Thymus (tissue), 14 donors: ENCODE measurements at places on chromosomes 2 and 18. TPM values are rescaled to one million over a fixed set of nuclear protein-coding genes. Genes with fewer than 3 reads are reported as not detected.

Gene DCC
- total RNA-seq = 7.6 TPM

Gene GCG
- total RNA-seq = 1.7 TPM

Gene TNFAIP6
- 2.3 TPM for total RNA-seq

Gene SLC16A14
- total RNA-seq = 3.5 TPM

Gene DOK6
- 0.57 TPM for total RNA-seq

Gene XRCC5
- total RNA-seq = 390 TPM

Gene HOXD4
- 0.09 TPM for total RNA-seq

Gene REG3G
- 0.09 TPM for total RNA-seq

Gene NETO1
- total RNA-seq = 0.33 TPM

Gene ARHGAP25
- 32.2 TPM for total RNA-seq

Gene DPP10
- 0.14 TPM for total RNA-seq

Gene ABCA12
- total RNA-seq = 0.14 TPM

Gene ADRA2B
- total RNA-seq = 0.28 TPM

Gene PPM1G
- total RNA-seq = 68.6 TPM

Gene PIAS2
- 15.3 TPM for total RNA-seq

Gene AMER3
- total RNA-seq = under 0.01 TPM

Gene CTAGE1
- total RNA-seq = not detected

DNA sequence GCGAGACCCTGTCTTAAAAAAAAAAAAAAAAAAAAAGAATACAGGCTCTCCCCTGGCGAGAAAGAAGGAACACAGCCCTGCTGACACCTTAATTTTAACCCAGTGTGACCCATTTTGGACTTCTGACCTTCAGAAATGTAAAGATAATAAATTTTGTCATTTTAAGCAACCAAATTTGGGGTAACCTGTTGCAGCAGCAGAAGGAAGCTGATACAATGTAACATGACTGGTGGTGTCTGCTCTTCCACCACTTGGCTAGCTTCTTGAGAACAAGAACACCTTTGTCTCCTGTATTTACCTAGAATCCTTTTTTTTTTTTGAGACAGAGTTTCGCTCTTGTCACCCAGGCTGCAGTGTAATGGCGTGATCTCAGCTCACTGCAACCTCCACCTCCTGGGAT lies 6.6 kb upstream of the STK11IP start:
- DNase-seq = no peak

GRCh38 chr2:62200868-62201267 lies 5.0 kb downstream of the B3GNT2 start:
- DNase-seq = no peak

- no peak for DNase-seq
These were observed 100.1 kb downstream of the THADA start for GRCh38 chr2:43495727-43496126.

DNA sequence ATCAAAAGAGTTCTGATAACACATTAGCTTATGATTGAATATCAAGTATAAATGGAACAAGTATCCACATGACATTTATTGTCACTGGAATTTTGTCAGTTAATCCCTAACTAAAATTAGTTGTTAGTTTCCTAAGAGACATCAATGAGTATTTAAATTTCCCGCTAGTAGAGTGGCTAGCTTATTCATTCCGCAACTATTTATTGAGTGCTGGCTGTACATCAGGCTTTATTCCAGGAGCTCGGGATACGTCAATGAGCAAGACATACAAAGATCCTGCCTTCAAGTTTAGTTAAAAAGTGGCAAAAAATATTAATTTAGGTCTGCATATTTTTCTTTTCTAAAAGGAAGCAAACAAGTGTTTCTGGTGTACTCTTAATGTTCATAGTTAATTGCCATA lies 59.3 kb downstream of the PRKRA start:
- no peak for DNase-seq

- DNase-seq = no peak
These were observed 51.8 kb downstream of the PMS1 start for GRCh38 chr2:189835855-189836558.

GRCh38 chr18:5503740-5504139 lies 40.1 kb downstream of the EPB41L3 start:
- no peak for DNase-seq

DNA sequence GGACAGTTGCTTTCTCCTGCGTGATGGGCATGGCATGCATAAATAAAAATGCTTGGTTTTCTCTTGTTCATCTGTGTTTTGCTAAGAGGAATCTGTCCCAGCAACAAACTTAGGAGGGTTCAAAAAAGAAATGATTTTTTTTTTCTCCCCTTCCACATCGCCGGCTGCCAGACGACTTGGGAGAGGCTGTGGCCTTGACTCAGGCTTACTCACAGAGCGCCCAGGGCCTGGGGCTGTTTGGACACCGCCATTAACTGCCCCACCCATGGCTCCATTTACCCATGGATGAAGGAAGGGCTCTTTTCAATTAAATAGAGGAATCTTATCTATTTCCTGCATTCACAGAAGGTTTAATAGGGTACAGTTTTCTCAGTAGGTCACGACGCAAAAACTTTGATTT lies 22.3 kb upstream of the SERPINB5 start:
- DNase-seq = no peak

- no peak for DNase-seq
These were observed 843.4 kb downstream of the TMEM182 start for GRCh38 chr2:103605071-103605780.

GRCh38 chr2:24682304-24682703 lies 110.9 kb downstream of the PTRHD1 start:
- DNase-seq = no peak

DNA sequence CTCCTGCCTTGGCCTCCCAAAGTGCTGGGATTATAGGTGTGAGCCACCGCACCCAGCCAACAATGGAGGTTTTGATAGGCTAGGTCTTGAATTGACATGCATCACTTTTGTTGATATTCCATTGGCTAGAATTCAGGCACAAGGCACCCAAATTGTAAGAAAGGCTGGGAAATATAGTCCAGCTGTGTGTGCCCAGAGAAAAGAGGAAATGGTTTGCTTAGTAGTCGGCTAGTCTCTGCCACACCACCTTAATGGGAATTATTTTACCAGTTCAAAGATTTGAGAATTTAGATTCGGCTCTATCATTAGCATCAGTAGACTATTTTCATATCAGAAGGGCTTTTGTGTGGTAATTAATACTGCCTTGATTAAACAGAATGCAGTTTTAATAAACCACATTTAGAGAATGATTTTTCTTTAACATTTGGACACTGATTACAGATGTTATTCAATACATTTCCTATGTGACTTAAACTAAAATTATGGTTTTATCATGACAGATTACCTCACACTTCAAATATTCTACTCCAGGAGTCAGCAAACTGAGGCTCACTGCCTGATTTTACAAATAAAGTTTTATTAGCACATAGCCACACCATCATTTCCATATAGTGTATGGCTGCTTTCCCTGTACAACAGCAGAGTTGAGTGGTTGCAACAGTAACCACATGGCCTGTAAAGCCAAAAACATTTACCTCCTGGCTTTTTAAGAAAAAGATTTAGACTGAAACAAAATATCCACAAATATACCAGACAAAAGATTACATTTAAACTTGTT lies 27.4 kb downstream of the DBI start:
- no peak for DNase-seq

DNA sequence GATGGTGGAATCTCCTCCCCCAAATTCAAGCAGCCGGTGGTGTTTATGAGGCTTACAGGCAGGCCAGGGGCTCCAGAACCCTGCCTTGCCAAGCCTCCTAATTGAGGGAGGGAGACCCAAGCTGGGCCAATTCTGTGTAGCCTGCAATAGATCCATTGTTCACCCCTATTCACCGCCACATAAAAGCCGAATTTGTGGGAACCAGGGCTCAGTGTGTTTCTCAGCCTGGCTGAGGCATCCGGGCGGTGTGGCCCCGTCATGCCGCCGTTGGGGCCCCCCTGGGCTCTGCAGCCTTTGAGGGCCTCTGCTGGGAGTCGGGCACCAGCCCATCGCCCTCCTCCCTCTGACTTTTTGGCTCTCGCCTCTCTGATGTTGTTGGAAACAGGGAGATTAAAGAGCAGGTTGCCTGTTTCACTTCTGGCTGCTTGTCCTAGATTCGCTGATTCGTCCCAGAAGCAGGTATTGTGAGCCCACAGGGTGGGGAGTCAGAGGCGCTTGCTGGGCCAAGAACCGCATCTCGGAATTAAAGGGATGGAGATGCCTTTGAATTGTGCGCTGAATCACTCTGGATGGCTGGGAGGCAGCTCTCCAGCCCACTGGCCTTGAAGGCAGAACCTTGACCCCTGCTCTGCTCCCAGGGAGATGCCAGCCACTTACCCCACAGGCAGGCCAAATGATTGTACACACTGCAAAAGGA lies 14.7 kb upstream of the OTOS start:
- DNase-seq = no peak

DNA sequence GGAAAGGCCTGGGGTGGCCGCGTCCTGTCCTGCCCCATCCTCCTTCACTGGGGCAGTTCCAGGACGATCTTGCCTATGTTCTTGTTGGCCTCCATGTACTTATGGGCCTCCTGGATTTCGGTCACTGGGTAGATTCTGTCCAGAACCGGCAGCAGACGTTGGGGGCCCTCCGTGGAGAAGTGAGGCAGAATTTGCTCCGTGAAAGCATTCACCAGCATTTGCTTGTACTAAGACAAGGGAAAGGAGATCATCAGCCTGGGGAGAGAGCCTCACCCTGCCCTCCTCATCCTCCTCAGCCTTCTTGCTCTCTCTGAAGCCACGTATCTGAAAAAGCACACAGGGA lies 1.4 kb upstream of the SF3B6 start:
- no peak for DNase-seq

DNA sequence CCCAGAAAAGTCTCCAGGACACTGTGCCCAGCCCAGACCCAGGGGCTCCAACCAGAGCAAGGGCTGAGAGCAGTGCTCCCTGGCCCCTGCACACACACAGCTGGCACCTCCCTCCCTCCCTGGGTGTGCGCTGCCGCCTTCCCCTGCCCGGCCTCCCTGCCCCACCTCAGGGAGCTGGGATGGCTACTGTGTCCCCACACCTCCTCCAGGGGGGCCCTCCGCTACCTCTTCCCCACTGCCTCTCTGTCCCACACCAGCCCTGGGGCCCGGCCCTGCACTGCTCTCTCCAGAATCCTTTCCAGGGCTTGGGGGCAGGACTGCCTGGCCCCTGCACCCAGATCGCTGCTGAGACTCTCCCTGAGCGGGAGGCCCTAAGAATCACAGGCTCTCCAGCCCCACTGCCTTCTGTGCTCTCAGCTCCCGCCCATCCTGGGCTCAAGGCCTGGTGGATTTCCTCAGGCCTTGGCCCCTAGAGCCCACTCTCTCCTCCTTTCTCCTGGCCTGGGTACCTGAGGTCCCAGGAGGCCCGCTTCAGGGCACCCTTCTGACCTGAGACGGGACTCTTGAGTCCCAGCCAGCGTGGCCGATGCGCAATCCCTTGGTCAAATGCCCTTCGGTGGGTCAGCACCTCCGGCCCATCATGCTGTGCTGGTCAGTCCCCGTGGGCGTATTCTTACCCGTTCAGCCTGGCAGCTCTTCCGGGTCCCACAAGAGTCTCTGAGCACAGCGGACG lies 276.8 kb upstream of the HDAC4 start:
- DNase-seq = no peak

GRCh38 chr2:173750353-173750801 lies 214.8 kb downstream of the SP3 start:
- no peak for DNase-seq

DNA sequence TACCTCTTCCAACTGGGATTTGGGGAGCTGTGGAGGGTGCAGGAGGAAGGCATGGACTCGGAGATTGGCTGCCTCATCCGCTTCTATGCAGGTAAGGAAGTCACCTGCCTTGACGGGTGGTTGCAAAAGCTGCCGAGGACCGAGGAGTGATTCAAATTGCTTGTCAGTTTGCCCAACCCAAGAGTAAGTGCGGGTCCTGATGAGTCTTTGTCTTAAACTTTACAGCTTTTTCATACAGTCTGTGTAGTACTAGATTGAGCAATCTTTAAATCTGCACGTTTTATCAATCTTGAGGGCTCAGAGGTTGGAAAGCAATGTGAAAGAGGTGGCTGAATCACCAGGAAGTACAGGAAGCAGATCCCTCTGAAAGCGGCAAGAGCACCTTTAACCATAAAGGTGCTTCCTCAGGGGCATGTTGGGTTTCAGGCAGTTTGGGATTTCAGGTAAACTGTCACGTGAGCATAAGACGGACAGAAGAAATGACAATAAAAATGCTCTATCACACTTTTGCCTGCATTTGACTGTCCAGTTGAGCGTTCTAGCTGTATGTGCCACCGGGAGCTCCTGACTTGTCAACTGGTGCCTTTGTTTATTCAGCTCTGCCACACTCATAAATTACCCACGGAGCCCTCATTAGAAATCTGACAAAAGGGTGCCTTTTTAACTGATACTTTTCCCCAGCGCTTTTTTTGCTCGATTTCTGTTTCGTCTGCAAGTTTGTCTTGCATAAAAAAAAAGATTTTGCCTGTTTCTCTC lies 2.0 kb downstream of the PHLPP1 start:
- peak; percentile 58 for DNase-seq

DNA sequence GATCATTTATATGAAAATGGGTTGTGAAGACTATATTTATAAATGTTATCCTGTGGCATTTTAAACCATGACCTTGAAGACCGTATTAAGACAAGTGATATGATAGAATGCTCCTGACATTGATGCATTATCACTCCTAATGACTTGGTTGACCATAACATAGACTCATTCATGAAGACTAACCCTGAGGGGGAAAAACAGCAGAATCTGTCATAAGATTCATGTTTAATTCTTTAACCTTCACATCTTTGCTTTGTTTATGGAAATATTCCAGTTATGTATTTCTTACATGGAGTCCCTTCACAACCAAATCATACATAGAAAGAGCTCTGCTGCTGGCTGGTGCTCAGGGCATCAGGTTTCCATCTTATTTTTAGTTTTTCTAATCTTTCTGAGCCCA lies 78.4 kb downstream of the CTNNA2 start:
- DNase-seq = no peak

- no peak for DNase-seq
These were observed 240.9 kb downstream of the ICOS start for GRCh38 chr2:204177251-204177976.

DNA sequence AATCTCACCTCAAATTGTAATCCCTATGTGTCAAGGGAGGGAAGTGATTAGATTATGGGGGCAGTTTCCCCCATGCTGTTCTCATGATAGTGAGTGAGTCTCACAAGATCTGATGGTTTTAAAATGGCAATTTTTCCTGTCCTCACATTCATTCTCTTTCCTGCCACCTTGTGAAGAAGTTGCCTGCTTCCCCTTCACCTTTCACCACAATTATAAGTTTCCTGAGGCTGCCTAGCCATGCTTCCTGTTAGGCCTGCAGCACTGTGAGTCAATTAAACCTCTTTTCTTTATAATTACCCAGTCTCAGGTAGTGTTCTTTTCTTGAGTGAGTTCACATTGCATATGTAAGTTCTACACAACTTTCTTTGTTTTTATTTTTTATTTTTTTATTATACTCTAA lies 271.5 kb downstream of the EXOC6B start:
- DNase-seq = no peak

DNA sequence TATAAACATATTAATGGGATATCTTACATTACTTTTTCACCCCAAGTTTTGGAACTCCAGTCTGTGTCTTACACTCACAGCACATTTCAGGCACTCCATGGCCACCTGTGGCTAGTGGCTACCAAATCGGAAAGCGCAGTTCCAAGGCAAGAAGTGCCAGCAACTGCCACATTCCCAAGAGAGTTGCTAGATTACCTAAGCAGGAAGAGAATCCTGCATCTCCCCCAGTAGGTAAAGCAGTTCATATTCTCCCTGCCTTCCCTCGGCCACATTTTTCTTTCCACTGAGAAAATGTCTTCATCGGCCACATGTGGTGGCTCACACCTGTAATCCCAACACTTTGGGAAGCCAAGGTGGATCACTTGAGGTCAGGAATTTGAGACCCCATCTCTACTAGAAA lies 62.8 kb downstream of the MEX3C start:
- DNase-seq = no peak

GRCh38 chr2:8276026-8276425 lies 405.8 kb upstream of the ID2 start:
- DNase-seq = no peak

GRCh38 chr2:191264647-191265081 lies 19.5 kb downstream of the MYO1B start:
- no peak for DNase-seq
